ENCODE measurements at places on chromosomes 4 and X. TPM values are rescaled to one million over a fixed set of nuclear protein-coding genes. Genes with fewer than 3 reads are reported as not detected.

Gene HPRT1
- total RNA-seq: 14.5 TPM

GRCh38 chrX:135009057-135009610 is 13.2 kb downstream of the RTL8B start:
- no peaks in the 10 kb centered on the region for H3K36me3 ChIP-seq
- peaks cover 3% of the 10 kb centered on the region for H3K4me1 ChIP-seq
- DNase-seq: no peak
- H3K27ac ChIP-seq: no peak overlapping the region
- H3K4me3 ChIP-seq: no peak overlapping the region

Gene TMPRSS11D
- 72.4 TPM for total RNA-seq

Gene SPANXA2
- total RNA-seq: not detected

Gene PNCK
- total RNA-seq: 9.3 TPM

Gene NEUROG2
- total RNA-seq: not detected

Gene HADH
- total RNA-seq: 30.9 TPM

DNA sequence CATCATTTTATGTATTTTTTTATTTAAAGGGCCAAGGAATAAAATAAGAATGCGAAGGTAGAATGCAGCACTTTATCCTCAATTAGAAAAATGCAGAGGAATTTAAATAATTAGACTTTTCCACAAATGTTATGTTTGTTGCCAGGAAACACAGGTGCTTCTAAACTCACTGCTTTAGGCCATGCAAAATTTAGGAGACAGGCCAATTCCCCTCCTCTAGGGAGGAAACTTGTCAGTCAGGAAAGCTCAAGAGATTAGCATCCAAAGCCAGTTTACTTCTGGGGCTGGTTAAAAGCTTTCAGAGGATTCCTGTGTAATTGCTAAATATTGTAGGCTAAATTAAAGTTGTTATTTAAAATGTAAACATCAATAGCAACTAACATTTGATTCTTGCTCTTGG is 124.5 kb downstream of the DMD start:
- no peak for DNase-seq
- H3K27me3 ChIP-seq: no peaks in the 10 kb centered on the region
- no peak overlapping the region for H3K4me3 ChIP-seq
- H3K27ac ChIP-seq: no peak overlapping the region
- H3K36me3 ChIP-seq: no peaks in the 10 kb centered on the region

GRCh38 chr4:152014280-152014679 is 253.5 kb upstream of the GATB start:
- DNase-seq: no peak
- no peaks in the 10 kb centered on the region for H3K36me3 ChIP-seq
- no peak overlapping the region for H3K4me3 ChIP-seq
- no peaks in the 10 kb centered on the region for H3K27me3 ChIP-seq
- H3K27ac ChIP-seq: no peak overlapping the region
- H3K4me1 ChIP-seq: peaks cover 12% of the 10 kb centered on the region

DNA sequence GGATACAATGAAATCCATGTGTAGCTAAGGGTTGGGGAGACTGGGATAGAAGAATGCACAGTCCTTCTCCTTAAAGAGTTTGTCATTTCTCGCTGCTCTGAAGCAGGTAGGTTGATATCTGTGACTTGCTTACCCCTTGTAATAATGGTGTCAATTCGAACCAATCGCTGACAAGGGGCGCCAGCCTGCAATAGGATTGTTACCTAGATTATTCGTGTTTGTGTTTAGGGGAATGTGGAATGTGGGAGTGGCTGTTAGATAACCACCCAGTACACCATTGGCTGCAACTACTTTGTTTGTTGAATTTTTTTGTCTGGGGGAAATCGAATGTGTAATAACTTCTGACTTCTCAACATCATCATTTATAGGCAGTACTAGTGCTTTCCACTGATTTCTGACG is 141.6 kb downstream of the LARP7 start:
- no peak overlapping the region for H3K4me3 ChIP-seq
- no peaks in the 10 kb centered on the region for H3K36me3 ChIP-seq
- no peak overlapping the region for H3K27ac ChIP-seq
- H3K27me3 ChIP-seq: no peaks in the 10 kb centered on the region

Gene USP17L26
- not detected for total RNA-seq

- H3K27me3 ChIP-seq: no peaks in the 10 kb centered on the region
- no peaks in the 10 kb centered on the region for H3K36me3 ChIP-seq
- no peak for DNase-seq
- H3K4me3 ChIP-seq: no peak overlapping the region
- peaks cover 16% of the 10 kb centered on the region for H3K4me1 ChIP-seq
- H3K27ac ChIP-seq: no peak overlapping the region
Measured at GRCh38 chr4:67934628-67935027, 28.7 kb downstream of the TMPRSS11A start.

GRCh38 chrX:135516376-135516775 is 4.1 kb upstream of the INTS6L start:
- H3K27me3 ChIP-seq: no peaks in the 10 kb centered on the region
- H3K4me3 ChIP-seq: no peak overlapping the region
- H3K27ac ChIP-seq: no peak overlapping the region
- no peaks in the 10 kb centered on the region for H3K36me3 ChIP-seq
- DNase-seq: no peak

DNA sequence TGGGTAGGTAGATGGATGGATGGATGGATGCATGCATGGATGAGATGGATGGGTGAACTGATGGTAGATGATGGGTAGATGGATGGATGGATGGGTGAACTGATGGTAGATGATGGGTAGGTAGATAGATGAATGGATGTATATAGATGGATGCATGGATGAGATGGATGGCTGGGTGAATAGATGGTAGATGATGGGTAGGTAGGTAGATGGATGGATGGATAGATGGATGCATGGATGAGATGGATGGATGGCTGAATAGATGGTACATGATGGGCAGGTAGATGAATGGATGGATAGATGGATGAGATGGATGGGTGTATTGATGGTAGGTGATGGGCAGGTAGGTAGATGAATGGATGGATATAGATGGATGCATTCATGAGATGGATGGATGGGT is 15.1 kb upstream of the SLC25A6 start:
- no peak overlapping the region for H3K27ac ChIP-seq
- H3K27me3 ChIP-seq: no peaks in the 10 kb centered on the region
- no peak for DNase-seq
- no peak overlapping the region for H3K4me3 ChIP-seq
- H3K36me3 ChIP-seq: peaks cover 48% of the 10 kb centered on the region

Gene DDX53
- total RNA-seq: not detected

DNA sequence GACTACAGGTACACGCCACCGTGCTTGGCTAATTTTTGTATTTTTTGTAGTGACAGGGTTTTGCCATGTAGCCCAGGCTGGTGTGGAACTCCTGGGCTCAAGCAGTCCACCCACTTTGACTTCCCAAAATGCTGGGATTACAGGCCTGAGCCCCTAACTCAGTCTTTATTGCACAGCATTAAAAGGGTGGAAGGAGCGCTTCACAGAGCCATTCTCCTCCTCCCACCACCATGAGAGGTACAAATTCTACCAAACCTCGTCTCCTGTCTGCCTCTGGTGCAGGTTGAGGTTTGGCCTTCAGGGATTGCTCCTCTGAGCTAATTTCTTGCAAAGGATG is 52.3 kb downstream of the TLR10 start:
- H3K4me3 ChIP-seq: no peak overlapping the region
- H3K4me1 ChIP-seq: peaks cover 8% of the 10 kb centered on the region
- H3K36me3 ChIP-seq: no peaks in the 10 kb centered on the region
- H3K27ac ChIP-seq: no peak overlapping the region
- H3K27me3 ChIP-seq: no peaks in the 10 kb centered on the region

GRCh38 chrX:45351478-45351877 is 150.8 kb upstream of the DIPK2B start:
- no peaks in the 10 kb centered on the region for H3K36me3 ChIP-seq
- no peak for DNase-seq

GRCh38 chr4:120554086-120554485 is 368.4 kb downstream of the PRDM5 start:
- no peaks in the 10 kb centered on the region for H3K4me1 ChIP-seq
- H3K4me3 ChIP-seq: no peak overlapping the region
- H3K27ac ChIP-seq: no peak overlapping the region
- no peaks in the 10 kb centered on the region for H3K36me3 ChIP-seq
- DNase-seq: no peak

- H3K4me1 ChIP-seq: no peaks in the 10 kb centered on the region
- no peak for DNase-seq
Measured at GRCh38 chr4:159117968-159118367, 15.1 kb downstream of the RAPGEF2 start.

DNA sequence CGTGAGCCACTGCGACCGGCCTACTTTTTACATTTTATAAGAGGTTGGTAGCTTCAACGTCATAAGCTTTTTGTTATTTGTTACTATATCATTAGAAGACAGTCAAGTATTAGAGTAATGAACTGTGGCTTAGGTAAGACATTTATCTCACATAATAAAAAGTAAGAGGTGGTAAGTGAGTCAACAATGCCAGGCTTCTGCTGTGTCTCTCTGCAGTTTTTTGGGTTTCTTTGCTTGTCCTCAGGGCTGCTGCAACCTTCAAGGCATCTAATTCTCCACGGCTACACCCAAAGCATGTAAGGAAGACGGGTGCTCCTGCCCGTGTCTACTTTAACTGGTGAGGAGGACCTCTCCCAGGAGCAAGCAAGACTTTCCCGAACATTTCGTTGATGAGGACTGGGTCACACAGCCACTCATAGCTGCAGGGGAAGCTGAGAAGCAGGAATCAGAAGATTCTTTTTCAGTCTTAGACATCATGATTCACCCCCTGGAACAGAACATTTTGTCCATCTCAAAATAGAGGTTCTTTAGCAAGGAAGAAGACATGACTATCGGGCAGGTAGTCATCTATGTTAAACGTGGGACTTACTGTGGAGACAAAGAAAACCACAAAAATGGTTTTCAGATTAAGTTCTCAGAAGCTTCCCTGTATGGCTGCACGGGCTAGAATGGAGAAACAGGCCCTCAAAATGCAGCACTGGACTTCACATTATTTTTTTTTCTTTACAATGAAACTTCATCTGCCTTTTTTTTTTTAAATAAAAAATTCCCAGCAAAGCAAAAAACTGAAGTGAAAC is 13.0 kb upstream of the RHOH start:
- H3K36me3 ChIP-seq: no peaks in the 10 kb centered on the region
- H3K27me3 ChIP-seq: no peaks in the 10 kb centered on the region
- no peak for DNase-seq
- H3K4me3 ChIP-seq: no peak overlapping the region
- no peaks in the 10 kb centered on the region for H3K4me1 ChIP-seq

Gene CNKSR2
- 4.2 TPM for total RNA-seq

- no peaks in the 10 kb centered on the region for H3K4me1 ChIP-seq
- H3K27ac ChIP-seq: no peak overlapping the region
- H3K27me3 ChIP-seq: no peaks in the 10 kb centered on the region
- no peak overlapping the region for H3K4me3 ChIP-seq
- DNase-seq: no peak
Measured at GRCh38 chrX:68196939-68197791, 236.1 kb downstream of the OPHN1 start.

DNA sequence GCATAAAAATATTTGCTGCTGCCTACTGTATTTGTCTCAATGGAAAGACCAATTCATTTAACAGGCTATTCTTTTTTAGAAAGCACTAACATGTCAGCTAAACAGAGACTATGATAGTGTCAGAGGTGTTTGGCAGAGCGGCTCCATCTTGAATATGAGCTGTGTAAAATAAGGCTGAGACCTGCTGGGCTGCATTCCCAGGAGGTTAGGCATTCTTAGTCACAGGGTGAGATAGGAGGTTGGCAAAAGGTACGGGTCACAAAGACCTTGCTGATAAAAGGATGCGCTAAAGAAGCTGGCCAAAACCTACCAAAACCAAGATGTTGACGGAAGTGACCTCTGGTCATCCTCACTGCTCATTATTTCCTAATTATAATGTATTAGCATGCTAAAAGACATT is 41.8 kb downstream of the NPY5R start:
- no peak for DNase-seq
- no peaks in the 10 kb centered on the region for H3K36me3 ChIP-seq
- no peaks in the 10 kb centered on the region for H3K27me3 ChIP-seq
- no peak overlapping the region for H3K27ac ChIP-seq

GRCh38 chr4:156746111-156746510 is 225.5 kb downstream of the PDGFC start:
- H3K36me3 ChIP-seq: no peaks in the 10 kb centered on the region
- H3K27ac ChIP-seq: no peak overlapping the region
- DNase-seq: no peak
- no peaks in the 10 kb centered on the region for H3K27me3 ChIP-seq

DNA sequence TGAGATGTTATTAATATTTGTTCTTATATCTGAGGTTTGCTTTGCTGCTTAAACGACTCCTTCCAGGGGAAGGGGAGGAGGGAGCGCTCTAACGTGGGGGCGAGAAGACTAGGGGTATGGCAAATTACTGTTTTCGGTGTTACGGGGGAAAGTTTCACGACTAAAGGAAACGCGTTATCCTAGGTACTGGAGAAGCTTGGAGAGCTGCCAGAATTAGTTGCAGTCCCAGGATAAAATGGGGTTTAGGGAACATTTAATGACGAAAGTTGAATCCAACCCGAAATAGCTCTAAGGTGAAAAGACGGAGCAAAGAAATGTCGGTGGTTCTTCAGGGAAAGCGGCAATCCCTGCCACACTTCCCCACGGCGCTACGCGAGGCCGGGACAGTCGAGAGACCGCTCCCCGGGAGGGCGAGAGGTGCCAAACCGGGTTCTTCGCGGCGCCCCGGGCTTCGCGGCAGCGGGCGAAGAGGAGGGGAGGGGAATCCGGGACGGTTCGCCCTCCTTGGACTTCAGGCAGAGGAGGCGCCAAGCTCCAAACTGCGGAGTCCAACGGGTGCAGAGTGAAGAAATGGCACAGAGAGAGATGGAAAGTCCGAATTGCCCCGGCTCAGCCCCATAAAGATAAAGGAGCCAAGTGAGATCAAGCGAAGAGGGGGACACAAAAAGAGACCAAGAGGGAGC is 724 bp downstream of the THOC2 start:
- H3K36me3 ChIP-seq: no peaks in the 10 kb centered on the region
- peak overlapping the region; percentile 84 for H3K27ac ChIP-seq
- no peaks in the 10 kb centered on the region for H3K27me3 ChIP-seq
- H3K4me1 ChIP-seq: no peaks in the 10 kb centered on the region
- peak overlapping the region; percentile 67 for H3K4me3 ChIP-seq

DNA sequence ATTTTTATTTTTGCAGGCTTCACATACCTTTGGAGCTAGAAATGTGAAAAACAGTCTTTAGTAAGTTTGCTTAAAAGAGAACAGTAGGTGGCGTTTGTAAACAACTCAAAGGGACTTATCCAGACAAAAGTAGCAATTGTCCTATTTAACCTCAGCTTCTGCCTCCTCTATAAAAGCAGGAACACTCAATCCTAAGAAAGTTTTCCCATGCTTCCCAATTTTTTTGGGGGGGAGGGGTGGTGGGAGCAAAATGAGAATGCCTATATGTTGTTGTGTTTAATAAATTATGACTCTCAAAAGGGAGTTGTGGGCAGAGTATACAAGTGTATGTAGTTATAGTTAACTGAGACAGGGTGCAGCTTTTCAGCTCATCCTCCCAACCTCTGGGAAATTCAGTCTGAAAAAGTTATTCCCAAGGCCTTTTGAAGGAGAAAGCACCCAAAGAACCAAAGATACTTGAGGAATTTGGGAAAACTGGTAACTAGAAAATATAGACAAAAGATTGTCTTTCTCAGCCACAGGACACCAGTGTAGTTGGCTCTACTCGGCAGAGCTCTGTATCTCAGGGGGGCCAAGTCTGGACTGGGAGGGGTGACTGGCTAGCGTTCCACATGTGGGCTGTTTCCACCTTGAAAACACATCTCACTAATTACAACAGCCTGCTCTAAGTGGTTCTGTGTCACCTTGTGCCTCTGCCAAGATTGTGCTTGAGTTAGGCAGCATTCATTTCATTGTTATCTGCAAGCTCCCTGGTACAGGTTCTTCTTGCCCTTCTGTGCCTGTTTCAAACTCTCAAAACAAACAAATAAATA is 2.8 kb downstream of the SFRP2 start:
- peaks cover 25% of the 10 kb centered on the region for H3K4me1 ChIP-seq
- no peaks in the 10 kb centered on the region for H3K27me3 ChIP-seq
- no peaks in the 10 kb centered on the region for H3K36me3 ChIP-seq
- H3K4me3 ChIP-seq: no peak overlapping the region
- no peak overlapping the region for H3K27ac ChIP-seq
- DNase-seq: no peak
